T-helper 22 cell (primary cell): ENCODE measurements at places on chromosomes 4 and X.

DNA sequence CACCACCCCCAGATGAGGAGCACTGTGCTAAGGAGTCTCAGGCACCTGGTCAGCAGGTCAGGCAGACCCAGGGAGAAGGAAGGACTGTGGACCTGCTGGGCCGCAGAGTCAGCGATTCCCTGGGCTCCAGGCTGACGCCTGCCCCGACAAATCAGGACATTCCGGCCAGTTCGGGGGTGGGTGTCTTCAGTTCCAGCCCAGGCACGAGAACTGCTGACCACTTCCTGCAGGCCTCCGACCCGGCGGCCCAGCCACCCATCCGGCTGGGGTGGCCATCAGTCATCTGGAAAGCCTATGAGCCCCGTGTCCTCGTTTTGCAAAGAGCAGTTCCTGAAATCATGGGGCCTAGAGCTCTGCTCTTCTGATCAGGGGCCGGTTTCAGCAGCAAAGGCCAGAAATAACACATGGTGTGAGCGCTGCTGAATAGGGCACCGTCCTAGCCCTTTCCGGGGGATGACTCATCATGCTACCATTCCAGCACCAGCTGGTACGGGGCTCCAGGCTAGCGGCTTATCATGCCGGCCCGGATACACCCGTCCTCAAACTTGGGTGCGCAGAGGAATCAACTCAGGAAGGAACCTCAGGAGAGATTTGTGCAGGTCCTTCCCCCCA, 7.8 kb upstream of the SH3TC1 start:
- DNase-seq = no peak

DNA sequence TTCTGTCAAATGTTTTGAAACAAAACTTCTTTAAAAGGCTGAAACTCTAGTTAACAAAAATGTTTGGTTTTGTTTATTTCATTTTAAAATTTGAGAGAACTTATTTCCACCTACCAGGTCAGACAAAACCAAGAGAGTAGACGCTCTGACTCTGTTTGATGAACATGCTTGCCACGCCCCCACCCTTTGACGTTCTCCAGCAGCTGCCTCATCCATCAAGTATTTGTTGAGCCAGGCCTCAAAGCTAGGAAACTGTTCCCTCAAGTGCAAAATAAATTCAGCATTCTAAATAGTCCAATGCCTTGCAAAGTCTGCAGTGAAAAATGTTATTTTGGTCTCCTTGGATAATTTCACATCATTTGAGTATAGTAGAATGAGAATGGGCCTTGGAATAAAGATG, 121.6 kb downstream of the GUCY2F start:
- DNase-seq = no peak

- DNase-seq = no peak
Measured at GRCh38 chr4:89269121-89269666, 38.4 kb downstream of the GPRIN3 start.

GRCh38 chrX:140092121-140092520, 126.8 kb upstream of the CXorf66 start:
- no peak for DNase-seq

DNA sequence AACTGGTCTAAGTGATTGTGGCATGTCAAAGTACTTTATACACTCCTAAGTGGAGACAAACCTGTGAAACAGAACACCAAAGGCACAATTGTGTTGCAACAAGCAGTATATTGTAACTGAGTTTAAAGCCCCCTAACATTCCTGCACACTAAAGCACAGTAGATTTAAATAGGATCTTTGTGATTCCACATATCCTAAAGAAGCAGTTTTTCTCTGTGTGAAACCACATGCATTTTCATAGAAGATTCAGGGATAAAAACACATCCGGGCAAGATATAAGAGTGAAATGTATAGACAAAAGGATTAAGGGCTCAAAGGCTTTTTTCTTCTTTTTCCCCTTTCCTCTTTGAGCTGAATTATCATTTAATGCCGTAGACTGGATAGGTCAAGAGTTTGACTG, 82.2 kb downstream of the ANK2 start:
- DNase-seq = no peak

GRCh38 chrX:64198036-64198435, 7.5 kb downstream of the AMER1 start:
- no peak for DNase-seq

DNA sequence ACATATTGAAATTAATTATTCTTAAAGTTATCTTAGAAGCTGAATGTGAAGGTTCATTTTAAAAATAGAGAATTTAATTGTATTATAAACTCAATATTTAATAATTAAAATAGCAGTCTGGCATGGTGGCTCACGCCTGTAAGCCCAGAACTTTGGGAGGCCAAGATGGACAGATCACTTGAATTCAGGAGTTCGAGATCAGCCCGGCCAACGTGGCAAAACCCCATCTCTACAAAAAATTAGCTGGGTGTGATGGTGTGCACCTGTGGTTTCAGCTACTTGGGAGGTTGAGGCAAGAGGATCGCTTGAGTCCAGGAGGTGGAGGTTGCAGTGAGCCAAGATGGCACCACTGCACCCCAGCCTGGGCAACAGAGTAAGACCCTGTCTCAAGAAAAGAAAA, 659.9 kb upstream of the AGA start:
- no peak for DNase-seq

- no peak for DNase-seq
Measured at GRCh38 chr4:180426938-180427337, 1816.3 kb upstream of the TENM3 start.

GRCh38 chr4:6920171-6920570, 10.5 kb downstream of the TBC1D14 start:
- no peak for DNase-seq

DNA sequence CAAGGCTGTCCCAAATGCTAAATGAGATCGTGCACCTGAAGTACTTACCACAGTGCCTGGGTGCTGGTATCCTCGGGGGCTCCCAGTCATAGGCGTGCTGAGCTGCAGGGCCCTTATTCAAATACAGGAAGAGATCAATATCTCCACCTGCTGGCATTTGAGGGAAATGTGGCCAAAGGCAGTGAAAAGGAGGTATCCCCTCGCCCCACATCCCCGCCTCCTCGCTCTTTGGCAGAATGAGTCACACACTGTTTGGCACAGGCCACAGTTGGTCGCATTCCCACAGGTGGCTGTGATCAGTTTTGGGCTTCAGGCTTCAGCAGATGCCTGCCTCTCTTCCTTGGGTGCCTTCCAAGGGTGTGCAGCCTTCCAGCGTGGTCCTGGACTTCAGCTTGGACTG, 28.4 kb downstream of the ZNF185 start:
- DNase-seq = no peak

GRCh38 chr4:87532109-87532508, 2.9 kb upstream of the SPARCL1 start:
- DNase-seq = no peak

GRCh38 chrX:147958291-147958690, 22.8 kb upstream of the FMR1NB start:
- no peak for DNase-seq

- no peak for DNase-seq
Measured at GRCh38 chr4:70841951-70842350, 2.3 kb upstream of the GRSF1 start.

- DNase-seq = no peak
Measured at GRCh38 chr4:98179951-98180350, 36.7 kb upstream of the STPG2 start.

DNA sequence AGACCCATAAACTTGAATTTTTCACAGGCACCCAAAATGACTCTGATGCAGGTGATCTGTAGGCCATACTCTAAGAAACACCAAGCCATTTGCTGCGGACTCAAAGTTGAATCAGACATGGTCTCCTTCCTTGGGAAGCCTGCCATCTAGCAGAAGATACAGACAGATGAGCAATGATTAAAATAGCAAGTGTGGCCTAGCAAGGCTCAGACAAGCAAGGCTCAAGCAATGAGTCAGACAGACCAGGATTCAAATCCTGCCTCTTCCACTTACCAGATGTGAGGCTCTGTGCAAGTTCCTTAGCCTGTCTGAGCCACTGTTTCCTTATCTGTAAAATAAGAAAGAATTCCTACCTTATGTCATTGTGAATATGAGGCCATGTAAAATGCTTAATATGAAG, 2.3 kb downstream of the CCDC149 start:
- no peak for DNase-seq

DNA sequence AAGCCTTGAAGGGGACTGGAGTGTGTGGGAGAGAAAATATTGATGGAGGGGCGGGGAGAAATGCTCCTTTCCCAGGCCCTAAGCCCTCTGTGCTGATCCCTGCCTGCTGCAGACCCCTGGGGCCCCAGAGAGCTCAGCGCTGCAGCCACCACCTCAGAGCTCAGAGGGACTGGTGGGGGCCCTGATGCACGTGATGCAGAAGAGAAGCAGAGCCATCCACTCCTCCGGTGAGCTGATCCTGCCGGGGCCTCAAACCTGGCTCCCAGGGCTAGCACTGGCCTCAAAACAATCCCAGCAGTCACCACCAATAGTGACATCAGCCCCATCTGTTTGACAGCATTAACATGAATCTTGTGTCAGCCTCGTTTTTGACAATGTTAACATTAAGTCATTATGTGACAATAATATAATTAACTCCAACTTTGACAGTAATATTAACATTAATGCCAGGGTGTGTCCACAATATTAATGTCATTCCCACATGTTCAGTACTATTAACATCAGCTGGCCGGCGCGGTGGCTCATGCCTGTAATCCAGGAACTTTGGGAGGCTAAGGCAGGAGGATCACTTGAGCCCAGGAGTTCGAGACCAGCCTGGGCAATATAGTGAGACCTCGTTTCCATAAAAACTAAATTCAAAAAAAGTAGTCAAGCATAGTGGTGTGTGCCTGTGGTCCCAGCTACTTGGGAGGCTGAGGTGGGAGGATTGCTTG, 5.8 kb downstream of the WAS start:
- no peak for DNase-seq

DNA sequence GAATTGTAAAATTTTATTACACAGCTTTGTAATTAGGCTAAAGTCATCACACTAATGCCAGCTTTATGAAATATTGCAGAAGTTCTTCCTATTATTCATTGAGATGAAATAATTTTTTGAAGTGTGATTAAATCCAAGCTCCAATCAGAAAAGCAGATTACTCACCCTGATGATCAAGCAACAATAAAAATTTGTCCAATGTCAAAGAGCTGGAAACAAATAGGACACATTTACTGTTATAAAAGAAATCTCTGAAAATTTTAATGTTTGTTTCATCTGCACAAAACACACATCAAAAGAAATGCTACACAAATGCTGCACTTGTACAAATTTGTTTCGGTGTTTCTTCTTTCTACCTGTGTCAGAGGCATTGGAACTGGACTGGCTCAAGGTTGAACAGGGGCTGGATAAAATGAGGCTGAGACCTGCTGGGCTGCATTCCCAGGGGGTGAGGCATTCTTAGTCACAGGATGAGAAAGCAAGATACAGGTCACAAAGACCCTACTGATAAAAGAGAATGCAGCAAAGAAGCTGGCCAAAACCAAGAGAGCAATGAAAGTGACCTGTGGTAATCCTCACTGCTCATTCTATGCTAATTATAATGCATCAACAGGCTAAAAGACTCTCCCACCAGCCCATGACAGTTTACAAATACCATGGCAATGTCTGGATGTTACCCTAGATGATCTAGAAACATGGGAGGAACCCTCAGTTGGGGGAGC, 78.3 kb downstream of the GASK1B start:
- DNase-seq = no peak

- DNase-seq = no peak
Measured at GRCh38 chr4:7000421-7001176, 42.6 kb upstream of the TADA2B start.

- DNase-seq = no peak
Measured at GRCh38 chr4:66769441-66769840, 775.9 kb downstream of the CENPC start.

- no peak for DNase-seq
Measured at GRCh38 chrX:154531626-154532025, 15.0 kb downstream of the G6PD start.

DNA sequence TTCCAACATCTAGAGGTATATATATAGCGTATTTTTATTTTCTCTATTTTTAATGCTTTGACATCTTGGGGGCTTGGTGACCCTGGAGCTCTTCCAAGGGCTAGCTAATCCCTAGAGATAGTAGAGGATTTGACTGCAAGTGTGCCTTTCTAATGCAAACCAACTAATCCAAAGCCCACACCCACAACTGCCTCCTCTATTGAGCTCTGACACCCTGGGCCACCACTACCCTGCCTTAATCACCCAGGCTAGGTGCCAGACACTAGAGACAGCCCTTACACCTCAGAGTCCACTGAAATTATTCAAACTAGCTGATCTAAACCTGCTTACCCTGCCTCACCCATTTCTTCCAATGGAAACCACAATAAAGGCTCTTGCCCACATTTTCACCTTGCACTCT, 69.6 kb upstream of the ATXN3L start:
- no peak for DNase-seq

GRCh38 chrX:79117078-79117477, 27.4 kb upstream of the GPR174 start:
- no peak for DNase-seq

DNA sequence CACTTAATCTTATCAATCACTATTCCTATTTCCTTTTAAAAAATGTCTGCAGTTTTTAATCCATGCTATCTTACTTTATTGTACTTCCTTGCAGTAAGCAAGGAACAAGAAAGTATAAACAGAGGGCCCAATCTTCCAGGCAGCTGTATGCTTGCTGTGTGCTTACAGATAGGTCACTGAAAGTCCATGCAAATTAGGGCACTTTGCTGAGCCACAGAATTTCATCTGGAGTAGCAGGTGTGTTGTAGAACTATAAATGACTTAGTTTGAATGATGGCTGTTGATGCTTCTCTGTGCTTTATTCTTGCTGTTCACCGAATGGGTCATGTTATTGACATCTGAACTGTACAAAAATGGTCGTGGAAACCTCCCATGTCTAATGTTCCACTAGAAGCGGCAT, 154.6 kb downstream of the ATOH1 start:
- no peak for DNase-seq

GRCh38 chrX:151679798-151680402, 15.4 kb upstream of the PRRG3 start:
- DNase-seq = no peak

GRCh38 chr4:8765084-8765483, 106.6 kb downstream of the HMX1 start:
- no peak for DNase-seq

DNA sequence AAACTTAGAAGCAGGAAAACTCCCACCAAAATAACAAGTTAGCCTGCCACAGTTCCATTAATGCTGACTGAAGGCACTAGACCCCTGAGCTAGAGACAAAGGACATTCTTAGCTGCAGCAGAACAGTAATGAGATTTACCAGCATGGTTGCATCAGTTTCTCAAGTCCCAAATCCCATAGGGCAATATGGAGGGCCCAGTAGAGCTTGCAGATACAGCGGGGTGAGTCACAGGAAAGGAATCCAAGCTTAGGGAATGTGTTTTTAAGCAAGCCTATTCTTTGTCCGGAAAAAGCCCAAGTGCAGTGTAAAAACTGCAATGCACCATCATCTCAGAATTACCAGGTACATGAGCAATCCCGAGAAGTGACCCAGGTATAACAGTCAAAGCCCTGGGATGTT, 51.3 kb upstream of the EXOC1L start:
- DNase-seq = no peak

DNA sequence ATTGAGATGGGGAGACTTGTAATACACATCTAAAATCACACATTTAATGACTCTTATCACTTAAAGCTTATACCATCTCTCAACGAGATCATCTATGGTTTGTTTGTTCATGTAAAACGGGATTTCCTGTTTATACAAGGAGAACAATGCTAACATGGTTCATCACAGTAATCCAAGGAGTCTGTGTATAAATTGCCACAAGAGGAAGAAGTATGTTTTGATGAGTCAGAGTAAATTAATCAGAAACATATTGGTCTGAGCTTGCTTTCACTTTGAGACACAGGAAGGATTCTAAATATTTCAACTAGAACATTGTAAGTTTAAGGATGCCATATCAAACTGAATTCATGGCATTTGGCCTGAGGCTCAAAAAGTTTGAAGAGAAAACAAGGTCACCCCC, 594.1 kb downstream of the GLUD2 start:
- no peak for DNase-seq
